ENCODE measurements at places on chromosomes 7 and 10.
A peak's percentile ranks its signal among the peaks of the same experiment; 100 is the strongest.

- no peaks in the 10 kb centered on the region for H3K27me3 ChIP-seq
- H3K27ac ChIP-seq = no peak overlapping the region
- peaks cover 1% of the 10 kb centered on the region for H3K4me1 ChIP-seq
- H3K4me3 ChIP-seq = no peak overlapping the region
Observed at GRCh38 chr10:118940386-118940785, 89.1 kb upstream of the NANOS1 start.

DNA sequence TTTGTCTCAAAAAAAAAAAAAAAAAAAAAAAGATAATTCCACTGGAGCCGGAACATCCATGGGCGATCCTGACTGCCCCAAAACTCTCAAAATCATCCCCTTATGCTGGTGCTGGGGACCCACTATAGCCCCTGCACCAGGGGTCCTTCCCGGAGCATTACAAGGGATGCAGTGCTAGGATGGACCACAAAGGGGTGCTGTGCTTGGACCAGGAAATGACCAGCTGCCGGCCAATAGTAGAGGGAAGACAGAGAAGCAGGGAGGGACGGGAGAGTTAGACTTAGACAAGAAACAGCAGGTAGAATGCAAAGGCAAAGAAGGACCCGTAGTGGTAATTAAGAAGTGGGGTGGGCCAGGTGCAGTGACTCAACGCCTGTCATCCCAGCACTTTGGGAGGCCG, 40.5 kb downstream of the RCC1L start:
- peaks cover 11% of the 10 kb centered on the region for H3K27me3 ChIP-seq
- no peak for DNase-seq
- H3K27ac ChIP-seq = no peak overlapping the region
- peaks cover 2% of the 10 kb centered on the region for H3K4me1 ChIP-seq
- no peaks in the 10 kb centered on the region for H3K36me3 ChIP-seq

GRCh38 chr7:139682136-139683013, 95.4 kb downstream of the HIPK2 start:
- no peak overlapping the region for H3K27ac ChIP-seq
- no peak overlapping the region for H3K4me3 ChIP-seq
- peaks cover 19% of the 10 kb centered on the region for H3K36me3 ChIP-seq
- peaks cover 2% of the 10 kb centered on the region for H3K27me3 ChIP-seq
- no peak for DNase-seq
- no peaks in the 10 kb centered on the region for H3K4me1 ChIP-seq

DNA sequence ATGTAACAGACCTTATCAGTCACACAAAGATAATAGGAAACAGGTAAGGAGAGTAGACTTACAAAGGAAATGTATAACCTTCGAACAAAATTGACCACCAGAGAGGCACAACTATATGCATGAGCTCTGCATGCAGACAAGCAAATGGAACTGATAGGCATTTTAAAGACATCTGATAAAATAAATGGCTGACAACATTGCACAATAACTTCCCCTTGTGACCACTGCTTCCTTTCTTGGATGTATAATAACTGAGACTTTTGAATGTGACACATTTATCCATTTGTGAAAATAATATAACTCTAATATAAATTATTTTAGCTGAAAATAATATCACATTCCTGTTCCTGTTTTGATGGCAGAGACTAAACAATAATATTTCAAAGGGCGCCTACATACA, 654.2 kb upstream of the STEAP1 start:
- no peaks in the 10 kb centered on the region for H3K36me3 ChIP-seq
- no peak for DNase-seq
- H3K27ac ChIP-seq = no peak overlapping the region
- H3K27me3 ChIP-seq = no peaks in the 10 kb centered on the region

- no peak overlapping the region for H3K4me3 ChIP-seq
- H3K27ac ChIP-seq = no peak overlapping the region
- peaks cover 2% of the 10 kb centered on the region for H3K4me1 ChIP-seq
- peaks cover 9% of the 10 kb centered on the region for H3K27me3 ChIP-seq
Observed at GRCh38 chr10:97629289-97629688, 4.0 kb downstream of the MORN4 start.

GRCh38 chr10:31071232-31072005, 39.8 kb upstream of the ZNF438 start:
- H3K4me1 ChIP-seq = peaks cover 17% of the 10 kb centered on the region
- H3K27ac ChIP-seq = no peak overlapping the region
- no peak overlapping the region for H3K4me3 ChIP-seq
- no peak for DNase-seq
- no peaks in the 10 kb centered on the region for H3K36me3 ChIP-seq

DNA sequence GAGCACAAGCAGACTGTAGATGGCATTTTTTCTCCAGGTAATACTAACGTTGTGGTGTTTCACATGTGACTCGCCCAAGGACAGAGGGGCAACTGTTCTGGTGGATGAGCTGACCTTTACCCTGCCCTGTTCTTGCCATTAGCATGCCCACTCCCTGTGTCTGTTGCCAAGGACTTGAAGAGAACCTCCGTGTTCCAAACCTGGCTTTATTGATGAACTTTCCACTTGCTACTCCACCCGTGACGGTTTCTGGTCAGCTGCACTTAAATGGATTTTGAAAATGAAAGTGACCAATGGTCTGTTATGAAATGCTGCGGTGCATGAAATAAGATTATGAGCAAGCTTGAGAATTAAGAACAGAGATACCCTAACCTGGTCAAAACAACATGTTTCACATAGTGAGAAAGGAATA, 30.4 kb downstream of the LRRC4 start:
- H3K27ac ChIP-seq = peak overlapping the region; percentile 31
- no peak overlapping the region for H3K4me3 ChIP-seq
- peaks cover 42% of the 10 kb centered on the region for H3K4me1 ChIP-seq
- H3K36me3 ChIP-seq = no peaks in the 10 kb centered on the region

DNA sequence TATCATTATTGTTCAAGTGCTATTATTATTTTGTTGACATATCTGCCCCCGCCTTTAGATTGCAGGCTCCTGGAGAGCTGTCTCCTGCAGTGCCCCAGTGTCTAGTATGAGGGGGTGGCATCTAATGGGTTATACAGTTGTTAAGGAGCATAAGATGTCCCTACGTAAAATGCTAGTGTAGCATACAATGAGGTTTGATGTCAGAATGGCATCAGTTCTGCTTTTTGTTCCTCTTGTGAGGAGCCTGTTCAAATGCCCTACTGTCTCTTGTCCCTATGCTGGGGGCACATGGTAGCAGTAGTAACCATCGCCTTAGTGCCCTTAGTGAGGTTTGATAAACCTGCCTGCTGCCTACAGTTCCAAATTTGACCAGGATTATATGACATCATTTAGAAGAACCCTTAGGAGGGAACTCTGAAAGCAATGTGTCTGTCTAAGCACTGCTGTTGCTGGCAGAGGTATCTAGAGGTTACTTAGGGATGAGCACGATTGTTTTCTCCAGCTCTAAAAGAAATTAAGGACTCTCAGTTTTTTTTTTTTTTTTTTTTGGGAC, 9.7 kb downstream of the CREM start:
- H3K27ac ChIP-seq = no peak overlapping the region
- DNase-seq = no peak
- no peaks in the 10 kb centered on the region for H3K27me3 ChIP-seq
- H3K4me3 ChIP-seq = no peak overlapping the region
- H3K4me1 ChIP-seq = no peaks in the 10 kb centered on the region

All from glutamatergic neuron (in vitro differentiated cells).